ENCODE measurements at places on chromosomes 7 and 10.

GRCh38 chr7:66602159-66602558 is 26.5 kb upstream of the KCTD7 start:
- no peak for DNase-seq

DNA sequence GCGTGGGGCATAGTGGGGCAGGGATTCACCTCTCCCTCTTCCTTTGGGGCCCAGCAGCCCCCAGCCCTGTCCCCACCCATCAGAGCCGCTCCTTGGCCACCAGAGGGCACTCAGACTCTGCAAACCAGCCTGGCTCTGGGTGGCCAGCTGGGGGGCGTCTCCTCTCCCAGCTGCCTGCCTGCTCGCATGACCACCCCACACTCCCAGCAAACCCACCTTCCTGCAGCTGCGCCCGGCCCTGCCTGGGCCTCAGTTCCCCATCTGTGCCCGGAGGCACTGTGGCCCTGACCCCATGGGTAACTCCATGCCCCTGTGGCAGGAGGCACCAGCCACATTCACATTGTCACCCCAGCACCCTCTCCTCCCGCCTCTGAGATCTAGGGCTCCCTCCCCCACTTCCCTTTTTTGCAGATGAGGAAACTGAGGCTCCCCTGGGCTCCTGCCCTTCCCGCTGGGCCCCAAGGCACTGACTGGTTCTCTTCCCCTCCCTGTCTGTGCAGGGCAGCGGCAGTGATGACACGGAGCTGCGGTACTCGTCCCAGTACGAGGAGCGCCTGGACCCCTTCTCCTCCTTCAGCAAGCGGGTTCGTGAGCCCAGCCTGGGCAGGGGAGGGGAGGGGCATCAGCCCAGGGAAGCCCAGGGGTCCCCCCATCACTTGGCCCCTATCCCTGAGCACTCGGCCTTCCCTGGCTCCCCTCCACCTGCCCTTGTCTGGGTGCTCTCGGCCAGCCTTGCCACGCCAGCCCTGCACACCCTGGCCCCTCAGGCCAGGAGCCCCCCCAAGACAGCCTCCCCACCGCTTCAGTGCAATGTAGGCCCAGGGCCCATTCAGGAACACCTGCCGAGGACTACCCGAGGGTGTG is 6.9 kb upstream of the SH2B2 start:
- no peak for DNase-seq

DNA sequence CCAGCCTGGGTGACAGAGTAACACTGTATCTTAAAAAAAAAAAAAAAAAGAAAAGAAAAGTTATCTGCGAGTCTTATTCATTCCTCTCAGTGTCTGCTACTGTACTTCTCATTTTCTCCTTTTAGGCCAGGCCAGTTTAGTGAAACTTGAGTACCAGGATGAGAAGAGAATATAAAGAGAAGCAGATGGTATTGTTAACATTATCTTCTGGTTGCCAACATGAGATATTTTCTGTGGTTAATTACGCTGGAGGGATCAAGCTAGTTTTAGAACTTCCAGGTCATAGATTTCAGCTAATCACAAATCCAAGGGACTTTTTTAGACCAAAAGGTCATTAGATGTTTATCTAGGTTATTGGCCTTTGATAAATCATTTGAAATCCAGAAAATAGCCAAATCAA is 252.6 kb upstream of the SMIM30 start:
- no peak for DNase-seq

DNA sequence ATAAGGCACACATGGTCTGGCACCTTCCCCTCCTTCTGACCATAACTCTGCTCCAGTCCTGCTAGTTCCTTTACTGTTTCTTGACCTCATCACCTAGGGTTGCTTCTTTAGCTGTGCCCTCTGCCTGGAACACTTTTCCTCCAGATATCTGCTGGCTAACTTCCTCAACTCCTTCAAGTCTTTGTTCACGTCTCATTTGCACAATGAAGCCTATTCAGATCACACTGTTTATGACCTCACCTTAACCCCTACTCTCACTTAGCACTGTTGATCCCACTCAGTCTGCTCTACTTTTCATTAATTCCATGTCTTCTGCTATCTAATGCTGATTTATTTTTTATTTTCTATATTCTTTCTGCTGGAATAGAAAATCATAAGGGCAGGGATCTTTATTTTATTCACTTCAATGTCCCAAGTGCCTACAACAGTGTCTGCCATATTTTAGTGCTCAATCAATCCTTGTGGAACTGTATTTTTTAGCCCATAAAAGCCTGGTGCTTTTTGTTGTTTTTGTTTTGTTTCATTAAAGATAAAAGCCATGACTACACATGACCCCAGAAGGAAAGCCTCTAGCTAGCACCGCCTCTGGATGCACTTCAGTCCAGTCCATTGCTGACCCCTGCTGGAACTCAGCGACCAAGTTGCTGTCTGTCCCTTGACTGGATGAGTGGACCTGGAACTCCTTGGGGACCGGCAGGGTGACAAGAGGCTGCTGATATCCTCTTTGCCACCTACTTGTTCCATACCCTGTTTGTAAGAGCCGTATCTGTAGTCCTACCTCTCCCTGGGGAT is 12.3 kb downstream of the KLF14 start:
- DNase-seq: peak; percentile 45

DNA sequence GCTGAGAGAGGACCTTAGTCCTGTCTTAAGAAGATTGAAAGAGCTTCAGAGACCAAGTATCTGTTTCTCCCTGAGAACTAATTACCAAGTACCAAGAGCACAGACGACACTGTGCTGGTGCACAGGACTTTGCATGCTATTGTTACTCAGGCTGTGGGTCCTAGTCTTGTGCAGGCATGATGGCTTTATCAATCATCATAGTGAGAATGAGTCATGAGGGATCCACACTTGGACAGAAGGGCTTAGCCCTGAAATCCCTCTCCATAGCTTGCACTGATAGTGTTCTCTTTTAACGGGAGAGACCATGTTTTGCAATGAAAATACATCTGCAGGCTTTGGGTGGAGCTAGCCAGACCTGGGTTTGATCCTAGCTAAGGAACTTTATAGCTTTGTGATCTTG is 93.3 kb downstream of the SORCS3 start:
- no peak for DNase-seq

DNA sequence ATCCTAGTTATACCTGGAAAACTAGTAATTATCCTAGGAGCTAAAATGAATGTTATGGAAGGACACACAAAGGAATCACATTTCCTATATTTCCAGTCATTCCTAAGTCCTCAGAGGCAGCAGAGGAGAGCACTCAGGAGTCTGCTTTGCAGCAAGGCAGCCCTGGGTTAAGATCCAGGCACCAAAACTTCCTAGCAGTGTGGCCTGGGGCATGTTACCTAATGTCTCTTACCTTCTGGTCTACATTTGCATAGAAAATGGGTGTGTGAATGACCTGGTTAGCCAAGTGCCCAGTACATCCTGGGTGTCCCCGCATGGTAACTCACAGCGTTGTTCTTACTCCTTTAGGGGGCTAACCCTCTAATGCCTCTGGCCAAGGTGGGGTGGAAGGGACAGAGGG is 135.9 kb downstream of the TAX1BP1 start:
- DNase-seq: no peak

DNA sequence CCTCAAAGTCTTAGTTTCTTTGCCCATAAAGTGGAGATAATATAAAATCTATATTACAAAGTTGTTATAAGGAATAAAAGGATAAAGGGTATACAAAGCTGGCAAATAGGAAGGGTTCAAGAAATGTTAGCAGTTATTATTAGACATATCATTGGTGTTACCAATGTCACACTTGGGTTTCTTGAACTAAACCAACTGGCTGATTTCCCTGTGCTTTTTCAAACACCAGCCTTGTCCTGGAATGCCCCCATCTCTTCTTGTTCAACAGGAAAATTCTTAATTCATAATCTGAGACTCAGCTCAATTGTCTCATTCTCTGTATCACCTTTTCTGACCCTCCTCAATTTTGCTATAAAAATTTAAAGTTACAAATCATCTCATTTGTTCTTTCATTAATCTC is 143.7 kb upstream of the LRRTM3 start:
- DNase-seq: no peak

DNA sequence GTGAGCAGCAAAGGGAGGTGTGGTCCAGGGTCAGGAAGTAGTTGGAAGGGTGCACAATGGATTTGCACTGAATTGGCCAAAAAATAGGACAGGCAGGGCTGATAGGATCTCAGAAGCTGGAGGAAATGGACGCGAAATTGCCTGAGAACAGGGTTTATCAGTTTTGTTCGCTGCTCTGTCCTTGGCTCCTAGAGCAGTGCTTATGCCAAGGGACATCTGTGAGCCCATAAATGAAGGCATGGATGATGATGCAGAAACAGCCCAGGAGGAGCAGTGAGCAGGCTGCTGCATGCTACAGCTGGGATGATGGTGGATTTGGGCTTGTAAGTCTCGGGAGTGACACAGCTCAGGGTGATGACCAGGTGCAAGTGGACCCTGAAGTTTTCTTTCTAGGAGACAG is 204.7 kb downstream of the PRPF18 start:
- no peak for DNase-seq

- DNase-seq: no peak
These were observed 85.9 kb upstream of the AGBL3 start for GRCh38 chr7:134900166-134900982.

GRCh38 chr10:44198780-44199097 is 186.2 kb downstream of the CXCL12 start:
- DNase-seq: no peak

DNA sequence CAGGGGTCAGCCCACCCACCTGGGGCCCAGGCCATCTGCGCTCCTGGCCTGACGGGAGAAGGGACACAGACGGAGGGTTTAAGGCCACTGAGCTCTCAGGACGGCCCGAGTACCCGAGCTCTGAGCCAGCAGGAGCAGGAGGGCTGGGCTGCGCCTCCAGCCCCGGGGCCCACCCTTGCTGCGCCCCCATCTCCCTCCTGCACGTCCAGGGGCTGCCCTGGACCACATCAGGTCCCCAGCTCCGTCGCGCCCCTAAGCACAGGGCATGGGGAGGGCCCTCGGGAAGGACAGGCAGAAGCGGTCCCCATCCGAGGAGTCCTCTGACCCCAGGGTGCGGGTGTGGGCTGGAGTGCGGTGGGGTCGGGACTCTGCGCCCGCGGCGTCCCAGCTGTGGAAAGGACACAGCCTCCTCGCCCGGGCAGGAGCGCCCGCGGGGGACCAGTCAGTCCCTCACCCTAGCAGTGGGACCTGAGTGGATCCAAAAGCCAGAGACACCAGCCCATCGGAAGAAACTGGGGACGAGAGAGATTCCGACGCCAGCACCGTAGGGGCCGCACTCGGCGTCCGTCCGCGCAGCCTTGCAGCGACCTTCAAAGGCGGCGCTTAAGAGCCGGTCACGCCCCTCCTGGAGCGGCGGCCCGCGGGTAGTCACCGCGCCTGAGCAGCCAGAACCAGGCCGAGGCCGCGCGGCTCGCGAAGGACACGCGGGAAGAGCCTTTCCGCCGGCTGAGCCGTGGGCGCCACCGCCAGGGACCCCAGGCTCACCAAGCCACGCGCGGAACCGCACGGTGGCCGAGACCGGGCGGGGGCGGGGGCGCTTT is 15.9 kb downstream of the CAMK2B start:
- DNase-seq: no peak

GRCh38 chr7:64183126-64183742 is 23.8 kb upstream of the ZNF735 start:
- no peak for DNase-seq

- DNase-seq: peak; percentile 56
These were observed 12.1 kb upstream of the RHBDD2 start for GRCh38 chr7:75866489-75867389.

DNA sequence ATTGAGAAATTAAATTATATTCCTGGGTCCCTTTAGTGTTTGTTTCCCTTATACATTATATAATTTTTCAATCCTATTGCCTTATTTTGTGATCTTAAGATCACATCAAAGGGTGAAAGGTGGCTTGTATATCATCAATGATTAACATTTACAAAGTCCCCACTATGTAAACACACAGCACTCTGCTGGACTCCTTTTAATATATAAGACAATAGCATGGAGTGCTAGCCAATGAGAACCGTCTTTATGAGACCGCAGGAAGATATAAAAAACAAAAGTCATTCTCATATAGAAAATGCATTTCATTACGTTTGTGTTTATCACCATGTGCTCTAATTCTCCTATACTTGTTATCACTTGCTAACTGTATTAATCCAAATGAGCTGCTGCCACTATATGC is 108.5 kb downstream of the HOXA1 start:
- DNase-seq: no peak

DNA sequence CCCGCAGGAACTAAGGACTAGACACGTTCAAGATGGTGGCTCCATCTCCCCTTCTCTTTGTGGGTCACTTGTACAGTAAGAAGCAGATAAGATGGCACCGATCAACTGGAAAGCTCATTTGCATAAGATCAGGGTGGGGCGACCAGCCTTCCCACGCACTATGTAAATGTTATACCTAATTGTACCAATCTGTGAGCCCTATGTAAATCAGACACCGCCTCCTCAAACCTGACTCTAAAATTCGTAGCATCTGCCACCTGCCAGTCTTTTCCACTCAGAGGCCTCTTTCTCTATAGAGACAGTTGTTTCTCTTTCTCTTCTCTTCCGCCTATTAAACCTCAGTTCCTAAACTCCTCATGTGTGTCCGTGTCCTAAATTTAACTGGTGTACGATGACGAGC is 324.5 kb downstream of the PHF14 start:
- peak; percentile 9 for DNase-seq

DNA sequence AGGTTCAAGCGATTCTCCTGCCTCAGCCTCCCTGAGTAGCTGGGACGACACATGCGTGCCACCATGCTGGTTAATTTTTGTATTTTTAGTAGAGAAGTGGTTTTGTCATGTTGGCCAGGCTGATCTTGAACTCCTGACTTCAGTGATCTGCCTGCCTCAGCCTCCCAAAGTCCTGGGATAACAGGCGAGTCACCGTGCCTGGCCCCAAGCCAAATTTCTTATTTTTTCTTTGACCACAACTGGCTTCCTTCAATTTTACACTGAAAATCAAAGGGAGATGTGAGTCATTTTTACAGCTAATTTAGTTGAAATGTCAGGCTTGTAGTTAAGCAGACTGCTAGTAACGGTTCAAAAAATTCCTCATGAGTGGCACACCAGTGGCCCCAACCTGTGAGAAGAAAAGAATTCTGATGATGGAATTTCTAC is 7.8 kb downstream of the RNF216 start:
- no peak for DNase-seq

- no peak for DNase-seq
These were observed 26.5 kb upstream of the POT1 start for GRCh38 chr7:124956160-124956559.

DNA sequence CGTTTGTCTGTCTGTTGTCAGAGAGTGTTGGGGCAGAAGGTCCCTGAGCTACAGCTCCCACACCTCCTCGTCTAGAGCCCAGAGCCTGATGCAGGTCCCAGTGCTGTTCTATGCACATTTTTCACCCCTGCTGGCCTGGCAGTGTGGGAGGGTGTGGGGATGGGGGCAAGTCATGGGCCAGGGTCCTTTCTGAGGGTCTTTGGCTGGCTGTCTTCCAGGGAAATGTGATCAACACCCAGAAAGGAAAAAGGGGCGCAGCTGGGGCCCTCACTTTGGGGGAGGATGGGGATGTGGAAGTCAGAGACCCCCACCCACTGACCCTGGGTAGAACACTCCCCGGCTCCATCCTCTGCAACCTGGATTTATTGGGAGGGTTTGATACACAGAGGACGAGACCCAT is 50.0 kb upstream of the ZNF716 start:
- DNase-seq: no peak

Measured in iPS DF 19.7 (cell line).